ENCODE measurements at places on chromosomes 5 and 9.

- DNase-seq = no peak
Observed at GRCh38 chr9:134390537-134390936, 64.3 kb downstream of the RXRA start.

- DNase-seq = no peak
Observed at GRCh38 chr5:31880449-31880848, 241.5 kb downstream of the PDZD2 start.

GRCh38 chr5:132232465-132232864 lies 4.8 kb upstream of the P4HA2 start:
- no peak for DNase-seq

- DNase-seq = no peak
Observed at GRCh38 chr9:134398756-134399155, 72.5 kb downstream of the RXRA start.

DNA sequence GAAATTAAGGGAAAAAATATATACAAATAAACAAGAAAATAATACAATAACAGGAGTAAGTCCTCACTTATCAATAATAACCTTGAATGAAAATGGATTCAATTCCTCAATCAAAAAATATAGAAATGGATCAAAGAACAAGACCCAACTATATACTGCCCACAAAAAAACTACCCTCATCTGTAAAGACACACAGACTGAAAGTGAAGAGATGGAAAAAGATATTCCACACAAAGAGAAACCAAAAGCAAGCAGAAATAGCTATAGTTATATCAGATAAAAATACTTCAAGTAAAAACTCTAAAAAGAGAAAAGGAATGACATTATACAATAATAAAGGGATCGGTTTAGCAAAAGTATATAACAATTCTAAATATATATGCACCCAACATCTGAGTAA lies 66.5 kb downstream of the KIAA0825 start:
- no peak for DNase-seq

GRCh38 chr5:151912360-151912759 lies 12.3 kb downstream of the GLRA1 start:
- no peak for DNase-seq

- no peak for DNase-seq
Observed at GRCh38 chr5:25444697-25445096, 799.9 kb upstream of the CDH10 start.

DNA sequence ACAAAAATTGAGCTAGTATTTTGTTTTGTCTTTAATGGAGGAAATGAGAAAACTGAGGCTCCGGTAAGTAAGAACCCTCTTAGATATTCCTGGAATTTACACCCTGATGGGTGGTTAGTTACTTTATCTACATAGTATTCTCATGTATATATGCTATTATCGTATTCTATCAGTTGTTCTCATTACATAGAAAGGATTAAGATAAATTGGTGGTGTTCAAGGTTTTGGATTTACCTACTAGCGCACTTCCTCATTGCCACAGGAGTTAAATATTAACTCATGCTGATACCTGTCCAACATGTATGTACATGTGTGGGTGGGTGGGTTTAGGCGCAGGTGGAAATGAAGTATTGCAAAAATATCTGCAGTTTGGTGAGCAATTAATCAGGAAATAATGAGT lies 61.1 kb upstream of the IFNE start:
- no peak for DNase-seq

- no peak for DNase-seq
Observed at GRCh38 chr5:150322202-150322601, 19.5 kb upstream of the ARSI start.

DNA sequence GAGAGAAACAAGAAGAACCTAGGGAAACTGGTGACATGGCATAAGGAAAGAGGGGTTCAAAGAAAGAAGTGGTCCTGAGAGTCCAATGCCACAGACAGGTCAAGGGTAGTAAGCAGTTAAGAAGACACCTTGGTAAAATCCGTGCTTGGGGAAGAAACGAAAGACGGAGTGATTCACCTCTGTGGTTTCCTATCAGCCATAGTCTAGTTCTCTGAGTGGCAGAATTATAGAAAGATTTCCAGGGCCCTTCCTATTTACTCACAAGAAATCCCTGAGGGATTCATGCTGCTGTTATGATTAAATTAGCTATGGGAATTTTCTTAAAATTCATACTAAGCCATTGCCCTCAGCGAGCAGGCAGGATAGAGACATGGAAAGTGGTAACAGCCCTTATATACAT lies 31.7 kb downstream of the IL33 start:
- no peak for DNase-seq

GRCh38 chr5:6859023-6859422 lies 145.8 kb downstream of the TENT4A start:
- no peak for DNase-seq

- DNase-seq = peak; percentile 16
Observed at GRCh38 chr9:36873247-36873875, 160.7 kb downstream of the PAX5 start.

DNA sequence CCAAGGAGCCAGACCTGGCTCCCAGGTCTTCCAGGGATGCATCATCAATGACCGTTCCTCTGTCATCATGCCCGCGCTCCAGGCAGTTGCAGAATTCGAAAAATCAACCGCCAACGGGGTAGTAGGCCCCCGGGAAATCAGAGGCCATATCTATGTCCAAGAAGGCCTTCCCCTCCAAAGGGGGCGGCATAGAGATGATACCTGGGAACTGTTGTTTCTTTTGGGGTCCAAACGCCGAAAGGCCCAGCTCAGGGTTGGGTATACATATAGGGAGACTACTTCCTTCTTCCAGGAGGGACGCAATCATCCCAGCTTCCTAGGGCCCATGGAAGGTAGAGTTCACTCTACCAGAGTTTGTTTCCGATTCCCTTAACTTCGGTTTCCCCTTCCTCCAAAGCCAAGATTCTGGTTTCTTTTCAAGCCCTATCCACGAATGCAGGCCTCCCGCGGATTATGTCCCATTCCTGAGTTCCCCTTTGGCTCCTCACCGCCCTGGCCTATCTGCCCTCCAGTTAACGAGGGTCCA lies 754 bp downstream of the DCAF12 start:
- no peak for DNase-seq

DNA sequence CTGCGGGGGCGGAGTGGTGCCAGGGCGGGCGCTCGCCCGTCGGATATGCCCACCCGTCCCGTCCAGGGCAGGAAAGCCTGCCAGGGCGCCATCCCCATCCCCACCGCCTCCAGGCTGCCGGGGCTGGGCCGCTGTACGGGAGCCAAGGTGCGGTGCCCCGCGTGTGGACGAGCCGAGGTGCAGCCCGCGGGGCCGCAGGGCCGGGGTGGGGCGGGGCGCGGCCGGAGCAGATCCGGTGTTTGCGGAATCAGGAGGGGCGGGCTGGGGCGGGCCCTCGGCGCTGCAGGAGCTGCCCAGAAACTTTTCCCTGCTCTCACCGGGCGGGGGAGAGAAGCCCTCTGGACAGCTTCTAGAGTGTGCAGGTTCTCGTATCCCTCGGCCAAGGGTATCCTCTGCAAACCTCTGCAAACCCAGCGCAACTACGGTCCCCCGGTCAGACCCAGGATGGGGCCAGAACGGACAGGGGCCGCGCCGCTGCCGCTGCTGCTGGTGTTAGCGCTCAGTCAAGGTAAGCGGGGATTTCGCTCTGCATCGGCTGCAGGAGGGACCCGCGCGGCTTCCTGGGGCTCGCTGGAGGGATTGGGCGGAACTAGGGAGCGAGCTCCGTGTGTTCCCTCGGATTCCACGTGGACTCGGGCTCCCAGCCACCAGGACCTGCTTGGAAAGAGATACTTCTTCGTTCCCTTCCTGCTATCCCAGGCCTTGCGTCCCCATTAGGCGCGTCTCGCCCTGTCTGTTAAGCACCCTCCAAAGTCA lies at the start of gene ITGA2:
ITGA2 (plus strand) TSS at position 328 of the 756 bp plus-strand sequence; CDS start at position 445, 117 bp downstream.
- no peak for DNase-seq

DNA sequence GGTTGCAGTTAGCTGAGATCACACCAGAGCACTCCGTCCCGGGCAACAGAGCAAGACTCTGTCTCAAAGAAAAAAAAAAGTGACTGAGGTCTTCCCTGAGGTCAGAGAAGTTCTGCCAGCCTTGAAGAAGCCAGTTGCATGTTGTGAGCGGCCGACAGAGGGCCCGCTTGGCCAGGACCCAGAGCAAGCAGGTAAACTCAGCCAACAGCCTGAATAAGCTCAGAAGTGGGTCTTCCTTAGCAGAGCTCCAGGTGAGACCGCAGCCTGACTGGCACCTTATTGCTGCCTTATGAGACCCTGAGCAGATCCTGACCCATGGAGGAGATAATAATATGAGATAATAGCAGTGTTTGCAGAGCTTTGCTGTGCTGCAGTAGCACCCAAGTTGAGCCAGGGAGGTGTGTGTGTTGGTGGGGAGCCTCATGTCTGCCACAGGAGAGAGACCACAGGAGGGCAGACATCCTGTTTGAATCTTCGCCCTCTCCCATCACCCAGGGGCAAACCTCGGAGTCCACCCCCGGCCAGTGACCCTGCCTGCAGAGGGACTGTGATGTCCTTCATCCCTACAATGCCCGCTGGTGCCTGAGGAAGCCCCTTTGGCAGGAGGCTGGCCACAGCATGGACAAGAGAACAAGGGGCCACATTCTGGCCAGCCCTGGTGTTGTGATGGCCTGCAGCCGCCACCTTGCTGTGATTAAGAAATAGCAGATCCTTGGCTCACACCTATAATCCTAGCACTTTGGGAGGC lies 10.8 kb upstream of the BARX1 start:
- no peak for DNase-seq

GRCh38 chr9:13318027-13318426 lies 38.5 kb upstream of the MPDZ start:
- DNase-seq = no peak

DNA sequence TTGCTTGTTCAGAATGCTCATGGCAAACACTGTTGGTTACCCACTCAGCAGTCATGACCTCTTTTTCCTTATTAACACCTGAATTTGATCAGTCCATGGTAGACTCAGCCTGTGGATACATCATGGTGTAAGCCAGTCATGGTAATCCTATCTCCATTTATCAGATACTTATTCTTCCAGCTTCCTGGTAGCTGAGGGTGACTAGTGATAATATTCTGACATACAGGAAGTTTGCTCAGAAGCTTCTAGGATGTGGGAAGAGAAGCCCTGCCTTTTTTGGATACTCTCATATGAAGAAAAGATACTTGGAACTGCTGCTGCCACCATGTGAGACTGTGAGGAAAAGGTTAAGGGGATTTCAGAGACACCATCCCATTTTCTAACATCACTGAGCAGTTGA lies 7.3 kb downstream of the GDA start:
- DNase-seq = no peak

DNA sequence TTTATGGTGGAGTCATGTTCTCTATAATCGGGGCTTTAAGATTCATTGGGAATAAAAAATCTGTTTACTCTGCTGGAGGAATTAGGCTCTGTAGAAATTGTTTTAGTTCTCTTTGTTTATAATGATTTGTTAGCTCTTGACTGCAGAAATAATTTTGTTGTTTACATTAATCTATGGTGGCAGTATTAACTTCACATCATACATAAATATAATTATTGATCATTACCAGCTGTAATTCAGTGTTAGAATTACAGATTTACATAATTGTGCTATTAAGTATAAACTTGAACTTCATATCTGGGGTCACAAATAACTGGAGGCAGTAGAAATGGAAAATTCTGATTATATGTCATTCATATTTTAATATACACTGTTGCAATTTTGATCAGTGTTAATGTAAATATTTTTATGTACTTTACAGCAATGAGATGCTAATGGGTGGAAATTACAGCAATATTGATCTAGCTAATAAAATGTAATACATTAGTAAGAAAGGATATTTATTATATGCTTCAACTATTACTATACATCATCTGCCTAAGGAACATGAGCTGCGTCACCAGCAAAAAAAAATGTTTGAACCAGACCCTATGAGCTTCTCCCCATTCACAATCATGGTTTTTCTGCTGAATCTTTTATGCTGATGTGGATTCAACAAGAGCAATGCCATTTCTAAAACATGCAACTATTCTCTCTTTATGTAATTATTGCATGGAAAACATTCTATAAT lies 846.6 kb downstream of the NR2F1-AS1 start:
- DNase-seq = no peak

DNA sequence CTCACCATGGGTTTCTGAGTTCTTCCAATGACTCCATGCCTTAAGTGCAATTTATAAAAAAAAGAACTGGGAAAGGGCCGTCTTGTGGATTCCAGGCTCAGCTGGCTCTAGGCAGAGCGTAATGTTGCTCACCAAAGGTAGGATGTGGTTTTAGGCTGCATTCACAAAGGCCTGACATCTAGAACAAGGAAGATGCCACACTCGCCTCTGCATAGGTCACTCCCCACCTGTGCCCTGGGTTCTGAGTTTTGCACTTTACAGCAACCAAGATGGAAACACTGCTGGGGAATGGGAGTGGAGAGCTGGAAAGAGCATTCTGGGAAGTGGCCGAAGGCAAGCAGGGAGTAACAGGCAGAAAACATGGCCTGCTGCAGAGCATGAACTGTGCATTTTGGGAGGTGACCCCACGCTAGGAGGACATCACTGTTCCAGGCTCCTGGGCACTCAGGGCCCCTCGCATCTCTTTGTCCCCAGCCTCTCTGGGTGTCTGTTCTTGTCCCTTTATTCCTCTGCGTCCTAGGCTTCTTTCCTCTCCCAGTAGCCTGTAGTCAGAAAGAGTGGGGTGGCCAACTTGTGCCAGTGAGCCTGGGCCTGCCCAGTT lies 12.3 kb downstream of the FCN2 start:
- DNase-seq = no peak

DNA sequence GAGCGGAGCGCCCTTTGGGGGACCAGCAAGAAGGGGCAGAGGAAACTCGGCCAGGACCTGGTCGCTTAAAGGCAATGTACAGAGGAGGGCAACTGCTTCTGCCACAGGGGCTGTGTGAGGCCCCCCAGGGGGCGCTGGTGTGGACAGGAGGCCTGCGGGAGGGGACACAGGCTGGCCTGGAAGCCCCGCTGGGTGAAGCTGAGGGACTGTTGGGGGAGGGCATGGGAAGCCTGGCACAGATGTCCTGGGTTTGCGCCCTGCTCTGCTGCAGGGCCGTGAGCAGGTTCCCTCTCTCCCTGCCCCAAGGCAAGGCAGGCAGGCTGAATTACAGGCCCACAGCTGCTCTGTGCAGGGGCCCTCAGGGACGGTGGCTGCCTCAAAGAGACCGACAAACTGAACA lies 5.4 kb downstream of the MED22 start:
- no peak for DNase-seq

DNA sequence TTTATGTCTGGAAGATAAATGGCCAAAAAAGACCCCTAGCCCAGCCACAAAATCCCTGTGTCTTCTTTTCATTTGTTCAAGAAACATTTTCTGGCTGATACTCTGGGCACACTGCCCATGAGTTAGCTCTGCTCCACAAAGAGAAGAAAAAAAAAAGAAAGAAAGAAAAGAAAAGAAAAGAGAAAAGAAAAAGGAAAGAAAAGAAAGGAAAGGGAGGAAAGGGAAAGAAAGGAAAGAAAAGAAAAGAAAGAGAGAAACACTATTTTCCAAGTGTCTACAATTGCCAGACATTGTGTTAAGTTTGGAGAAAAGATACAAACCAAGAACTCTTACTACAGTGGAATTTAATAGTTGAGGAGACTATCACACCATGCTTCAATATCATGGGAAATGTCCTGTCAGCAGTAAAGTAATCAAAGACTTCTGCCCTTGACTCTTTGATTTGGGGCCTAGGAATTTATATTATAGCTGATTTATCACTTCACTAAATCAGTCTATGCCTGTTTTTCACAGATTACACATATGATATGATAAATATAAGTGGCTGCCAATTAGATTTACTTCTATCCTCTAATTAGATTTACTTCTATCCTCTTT lies 3.0 kb downstream of the TRMO start:
- DNase-seq = no peak

- DNase-seq = peak; percentile 45
Observed at GRCh38 chr5:149320791-149321330, 24.4 kb upstream of the GRPEL2 start.

- DNase-seq = peak; percentile 97
Observed at GRCh38 chr5:160835376-160835775, 16.6 kb downstream of the ATP10B start.

All from NCI-H446 treated with DMSO at 0.1 percent for 48 hours (cell line).